Muscle of leg (tissue), 16 donors: ENCODE measurements at places on chromosomes 4 and X. TPM values are rescaled to one million over a fixed set of nuclear protein-coding genes. Genes with fewer than 3 reads are reported as not detected.

- no peak for DNase-seq
Observed at GRCh38 chrX:109357706-109358105, 124.2 kb downstream of the GUCY2F start.

DNA sequence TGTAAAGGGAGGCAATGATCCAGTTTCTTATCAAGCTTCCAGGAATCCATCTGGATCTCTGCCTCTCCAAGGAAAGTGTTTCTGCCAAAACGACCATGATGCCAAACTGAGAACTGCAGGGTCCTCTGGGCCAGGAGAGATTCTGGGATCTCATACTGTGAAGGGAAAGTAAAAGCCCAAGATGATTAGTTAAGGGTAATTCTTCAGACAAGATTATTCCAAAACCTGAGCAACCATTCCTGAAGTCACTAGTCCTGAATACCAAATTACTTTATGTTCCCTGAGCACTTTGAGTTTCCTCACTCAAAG is 42.0 kb downstream of the SRPX2 start:
- DNase-seq, result no peak

DNA sequence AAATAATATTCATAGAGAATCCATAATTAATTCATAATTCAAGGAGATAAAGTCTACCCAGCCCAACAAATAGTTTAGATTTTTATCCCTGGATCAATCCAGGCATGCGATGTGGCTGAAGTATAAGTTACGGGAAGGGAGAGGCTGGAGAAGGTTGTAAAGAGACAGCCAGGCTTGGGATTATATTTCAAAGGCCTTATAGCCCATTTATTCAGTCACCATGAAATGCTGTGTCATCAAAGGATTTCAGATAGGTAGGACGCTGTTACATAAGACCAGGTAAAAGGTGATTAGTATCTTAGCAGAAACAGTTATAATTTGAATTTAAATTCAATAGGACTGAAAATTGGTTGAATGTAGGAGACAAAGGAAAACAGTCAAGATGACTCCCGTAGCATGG is 73.0 kb upstream of the NFKB1 start:
- DNase-seq, result no peak

- DNase-seq, result no peak
Observed at GRCh38 chr4:16109256-16109655, 25.4 kb upstream of the PROM1 start.

DNA sequence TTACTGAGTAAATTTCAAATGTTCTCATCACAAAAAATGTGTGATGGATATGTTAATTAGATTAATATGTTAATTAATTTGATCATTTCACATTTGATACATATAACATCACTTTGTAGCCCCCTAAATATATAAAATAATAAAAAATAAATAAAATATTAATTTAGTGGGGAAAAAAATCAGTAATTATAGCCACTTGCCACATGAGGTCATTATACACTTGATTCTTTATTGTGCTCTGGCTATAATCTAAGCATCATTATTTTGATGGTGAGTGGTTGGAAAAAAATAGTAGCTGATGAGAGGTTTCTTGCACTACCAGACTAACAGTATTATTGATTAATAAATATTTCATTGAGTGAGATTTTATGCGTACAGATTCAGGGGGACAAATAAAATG is 57.4 kb downstream of the DCK start:
- DNase-seq, result no peak

DNA sequence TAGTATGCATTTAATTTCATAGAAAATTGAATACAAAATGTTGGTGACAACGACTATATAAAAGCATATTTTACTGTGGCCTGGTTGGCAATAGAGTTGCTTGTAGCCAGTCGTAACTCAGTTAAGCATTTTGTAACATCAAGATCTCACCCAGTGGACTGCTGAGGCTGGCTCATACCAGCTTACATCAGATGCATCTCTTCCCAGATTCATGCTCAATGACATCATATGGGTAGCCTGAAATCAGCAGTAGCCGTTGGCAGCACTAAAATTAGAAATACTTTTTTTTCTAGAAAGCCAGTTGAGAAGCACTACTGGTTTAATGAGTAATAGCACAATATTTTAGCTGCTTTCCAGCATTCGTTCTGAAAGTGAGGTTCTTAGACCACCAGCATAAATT is 341.2 kb downstream of the TECRL start:
- no peak for DNase-seq

- no peak for DNase-seq
Observed at GRCh38 chr4:71156616-71157015, 163.2 kb downstream of the DCK start.

GRCh38 chr4:22093126-22093525 is 144.6 kb upstream of the KCNIP4 start:
- no peak for DNase-seq

DNA sequence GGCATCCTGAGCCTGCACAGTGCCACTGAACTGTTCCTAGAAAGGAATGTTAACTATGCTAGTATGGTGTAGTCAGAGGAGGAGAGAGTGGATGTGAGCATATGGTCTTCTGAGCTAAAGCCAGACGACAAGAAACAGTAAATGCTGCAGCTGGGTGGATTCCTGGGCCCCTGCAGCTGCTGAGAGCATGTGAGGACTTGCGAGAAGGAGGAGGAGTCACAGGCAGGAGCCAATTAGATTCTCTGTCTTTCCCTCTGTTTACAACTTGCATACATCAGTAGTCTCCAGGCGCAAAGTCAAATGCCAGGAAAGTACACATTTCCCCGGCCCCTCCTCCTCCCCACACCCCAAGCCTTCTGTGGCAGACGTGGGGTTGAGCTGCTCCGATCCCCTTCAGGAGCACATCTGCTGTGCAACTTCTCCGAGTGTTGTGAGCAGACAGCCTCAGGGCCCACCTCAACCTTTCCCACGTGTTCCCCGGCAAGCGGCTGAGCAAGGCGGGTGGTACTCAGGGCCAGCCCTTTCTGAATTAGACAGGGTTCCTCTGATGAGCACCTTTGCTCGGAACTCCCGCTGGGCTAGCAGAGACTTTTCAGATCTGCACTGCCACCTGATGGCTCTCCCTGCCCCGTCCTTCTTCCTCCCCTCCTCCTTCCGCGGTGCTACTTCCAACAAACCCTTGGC is 108.7 kb upstream of the ATP6AP2 start:
- peak; percentile 96 for DNase-seq

GRCh38 chr4:78478523-78478922 is 73.0 kb upstream of the ANXA3 start:
- DNase-seq, result no peak

DNA sequence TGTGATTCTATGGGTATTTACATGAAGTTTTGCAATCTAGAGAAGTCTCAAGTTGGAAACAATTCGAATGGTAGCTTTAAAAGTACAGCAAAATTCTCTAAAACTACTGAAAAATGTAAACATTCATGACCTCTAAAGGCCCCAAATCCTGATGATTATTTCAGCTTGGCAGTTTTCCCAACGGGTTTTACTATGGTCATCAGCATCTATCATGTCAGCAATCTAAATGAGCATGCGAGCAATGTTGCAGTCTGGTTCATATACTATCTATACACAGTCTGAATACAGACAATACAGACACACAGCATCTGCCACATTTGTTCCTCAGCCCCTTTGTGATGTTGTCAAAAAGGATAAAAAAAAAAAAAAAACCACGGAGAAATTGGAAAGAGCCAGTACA is 790.3 kb upstream of the HTR2C start:
- DNase-seq, result peak; percentile 2

DNA sequence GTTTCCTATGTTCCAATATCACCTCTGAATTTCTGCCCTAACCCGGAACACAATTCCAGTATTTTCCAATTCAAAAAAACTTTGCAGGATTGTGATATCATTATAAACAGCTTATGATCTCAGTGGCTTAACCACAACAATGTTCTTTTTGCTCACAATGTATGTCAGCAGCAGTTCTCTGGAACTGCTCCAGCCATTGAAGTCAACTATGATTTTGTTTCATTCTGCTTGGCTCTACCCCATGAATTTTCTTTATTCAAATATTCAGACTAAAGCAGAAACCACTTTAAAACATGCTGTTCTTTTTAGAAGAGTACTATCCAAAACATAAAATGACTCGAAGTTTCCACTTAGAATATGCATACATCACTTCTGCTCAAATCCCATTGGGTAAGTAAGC is 1611.1 kb downstream of the ARAP2 start:
- DNase-seq, result peak; percentile 38

- no peak for DNase-seq
Observed at GRCh38 chr4:185307136-185307950, 88.4 kb downstream of the LRP2BP start.

DNA sequence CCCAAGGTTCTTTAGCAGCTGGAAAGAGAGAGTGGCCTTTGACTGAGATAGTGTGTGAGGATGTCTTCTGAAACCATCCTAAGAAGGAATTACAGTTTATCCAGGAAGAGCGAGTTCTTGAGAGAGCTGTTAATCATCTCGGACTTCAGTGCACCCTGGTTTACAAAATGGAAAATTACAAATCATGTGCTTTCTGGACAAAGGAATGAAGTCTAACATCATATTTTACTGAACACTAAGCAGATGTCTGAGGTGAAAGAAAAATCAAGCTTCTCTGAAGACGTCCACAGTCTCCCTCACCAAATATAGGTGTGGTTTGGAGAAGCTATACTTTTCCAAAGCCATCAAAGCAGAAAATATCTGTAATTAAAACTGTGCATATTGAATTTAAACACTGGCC is 30.8 kb upstream of the CYP2U1 start:
- no peak for DNase-seq

- DNase-seq, result no peak
Observed at GRCh38 chr4:24024605-24025004, 134.8 kb upstream of the PPARGC1A start.

- no peak for DNase-seq
Observed at GRCh38 chr4:22643952-22644351, 48.8 kb upstream of the GBA3 start.

- peak; percentile 43 for DNase-seq
Observed at GRCh38 chrX:71366674-71367256, 608 bp downstream of the TAF1 start.

- DNase-seq, result no peak
Observed at GRCh38 chr4:177671845-177672244, 229.6 kb upstream of the AGA start.

DNA sequence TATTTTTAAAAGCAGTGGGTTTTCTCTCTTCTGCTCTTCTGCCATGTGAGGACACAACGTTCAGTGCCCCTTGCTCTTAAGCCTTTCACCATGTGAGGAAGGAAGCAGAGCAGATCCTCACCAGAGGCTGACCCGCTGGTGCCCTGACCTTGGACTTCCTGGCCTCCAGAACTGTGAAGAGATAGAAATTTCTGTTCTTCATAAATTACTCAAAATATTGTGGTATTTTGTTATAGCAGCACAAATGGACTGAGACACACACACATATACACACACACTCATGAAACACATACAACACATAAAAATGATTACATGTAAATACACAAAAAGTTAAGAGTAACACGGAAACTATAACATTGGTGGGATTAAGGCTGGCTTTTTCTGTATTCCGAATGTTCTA is 244.8 kb upstream of the NOCT start:
- no peak for DNase-seq

DNA sequence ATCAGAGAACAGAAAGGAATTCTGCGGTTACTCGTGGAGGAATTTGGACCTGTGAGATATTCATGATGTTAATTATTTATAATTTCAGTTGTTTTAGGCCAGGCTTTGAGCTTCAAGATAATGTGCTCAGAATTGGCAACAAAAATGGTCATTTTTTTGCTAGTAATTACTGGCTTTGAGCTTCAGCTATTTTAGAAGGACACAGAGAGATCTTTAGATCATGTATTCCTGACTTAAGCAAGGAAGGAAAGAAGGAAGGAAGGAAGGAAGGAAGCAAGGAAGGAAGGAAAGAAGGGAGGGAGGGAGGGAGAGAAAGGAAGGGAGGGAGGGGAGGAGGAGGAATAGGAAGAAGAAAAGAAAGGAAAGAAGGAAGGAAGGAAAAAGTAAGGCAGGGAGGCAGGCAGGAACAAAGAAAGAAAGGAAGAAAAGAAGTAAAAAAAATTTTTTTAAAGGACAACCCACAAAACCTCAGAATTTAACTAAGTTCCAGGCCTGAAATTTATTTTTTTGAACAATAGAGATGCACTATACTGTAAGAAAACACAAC is 277.9 kb upstream of the KLF3 start:
- DNase-seq, result peak; percentile 7

GRCh38 chrX:153635788-153636668 is 11.0 kb upstream of the DUSP9 start:
- DNase-seq, result no peak

GRCh38 chrX:143934542-143934941 is 50.7 kb downstream of the UBE2NL start:
- DNase-seq, result peak; percentile 27

- no peak for DNase-seq
Observed at GRCh38 chr4:15586066-15586465, 69.1 kb downstream of the FBXL5 start.

GRCh38 chr4:94338681-94339351 is 3.8 kb downstream of the HPGDS start:
- no peak for DNase-seq

GRCh38 chr4:101114936-101115372 is 232.4 kb downstream of the PPP3CA start:
- DNase-seq, result peak; percentile 29

GRCh38 chr4:24321616-24322015 is 262.7 kb downstream of the DHX15 start:
- DNase-seq, result no peak

DNA sequence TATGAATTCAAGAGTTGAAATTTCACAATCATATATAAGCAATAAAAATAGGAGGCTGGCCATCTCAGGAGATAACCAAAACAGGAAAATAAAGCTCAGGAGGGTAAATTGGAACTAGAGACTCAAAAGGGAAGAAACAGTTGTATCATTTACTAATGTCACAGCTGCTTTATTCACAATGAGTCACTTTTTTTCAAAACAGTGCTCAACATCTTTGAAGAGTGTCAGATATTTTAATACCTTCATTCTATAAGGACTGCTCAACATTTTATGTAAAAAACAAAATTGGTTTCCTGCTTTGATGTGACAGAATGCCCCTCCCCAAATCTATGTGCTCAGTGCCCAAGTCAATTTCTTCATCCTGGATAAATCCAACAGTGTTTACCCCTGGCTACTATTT is 97.7 kb downstream of the DDX60 start:
- DNase-seq, result no peak

GRCh38 chr4:35939751-35940150 is 304.6 kb downstream of the ARAP2 start:
- no peak for DNase-seq

GRCh38 chrX:21479695-21480270 is 105.6 kb downstream of the CNKSR2 start:
- DNase-seq, result peak; percentile 72

The TASL gene
- polyA plus RNA-seq, result 0.61 TPM

The RPL10 gene
- polyA plus RNA-seq, result 5,887 TPM

The LIAS gene
- 22.9 TPM for polyA plus RNA-seq

The EDNRA gene
- polyA plus RNA-seq, result 25.9 TPM

The SSX4B gene
- polyA plus RNA-seq, result not detected

The DNAJB14 gene
- polyA plus RNA-seq, result 20.4 TPM

The NLGN3 gene
- polyA plus RNA-seq, result 7.8 TPM

The DUSP21 gene
- polyA plus RNA-seq, result not detected

The SH2D1A gene
- 1.6 TPM for polyA plus RNA-seq

The PDCL2 gene
- polyA plus RNA-seq, result not detected

The FGF13 gene
- polyA plus RNA-seq, result 68.6 TPM

The TRAPPC11 gene
- polyA plus RNA-seq, result 20.5 TPM
